Activated CD4-positive, alpha-beta T cell treated with anti-CD3 and anti-CD28 coated beads, Interleukin-2, Interleukin-6, amounts not matched to agents 100 ng/mL and 50 ng/mL, durations not matched to agents 16 hours and 8 hours (primary cell): ENCODE measurements at places on chromosomes 2 and 18.

DNA sequence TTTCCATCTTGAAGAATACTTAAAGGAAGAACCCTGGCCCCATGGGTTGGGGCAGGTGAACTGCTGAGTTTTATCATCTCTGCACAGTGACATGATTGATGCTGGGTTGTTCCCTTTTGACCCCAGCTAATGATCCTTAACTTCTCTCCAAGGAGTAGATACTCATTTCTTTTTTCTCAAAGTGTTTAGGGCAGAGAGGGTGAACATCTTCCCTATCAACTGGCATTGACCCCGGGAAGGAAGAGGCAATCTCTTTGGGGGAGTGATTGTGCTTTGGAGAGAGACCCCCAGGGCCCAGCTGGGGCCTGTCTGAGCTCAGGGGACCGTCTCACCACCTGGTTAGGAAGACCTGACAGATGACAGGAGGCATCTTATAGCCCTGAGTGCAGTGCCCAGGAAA, 190.6 kb downstream of the FHOD3 start:
- no peak for DNase-seq

GRCh38 chr2:64820901-64821300, 167.2 kb upstream of the SERTAD2 start:
- DNase-seq: no peak

- peak; percentile 11 for DNase-seq
These were observed 419.9 kb downstream of the TGIF1 start for GRCh38 chr18:3869848-3870247.

GRCh38 chr18:9961041-9961440, 47.2 kb downstream of the VAPA start:
- DNase-seq: no peak

- DNase-seq: no peak
These were observed 52.0 kb downstream of the DCC start for GRCh38 chr18:52391810-52392559.

DNA sequence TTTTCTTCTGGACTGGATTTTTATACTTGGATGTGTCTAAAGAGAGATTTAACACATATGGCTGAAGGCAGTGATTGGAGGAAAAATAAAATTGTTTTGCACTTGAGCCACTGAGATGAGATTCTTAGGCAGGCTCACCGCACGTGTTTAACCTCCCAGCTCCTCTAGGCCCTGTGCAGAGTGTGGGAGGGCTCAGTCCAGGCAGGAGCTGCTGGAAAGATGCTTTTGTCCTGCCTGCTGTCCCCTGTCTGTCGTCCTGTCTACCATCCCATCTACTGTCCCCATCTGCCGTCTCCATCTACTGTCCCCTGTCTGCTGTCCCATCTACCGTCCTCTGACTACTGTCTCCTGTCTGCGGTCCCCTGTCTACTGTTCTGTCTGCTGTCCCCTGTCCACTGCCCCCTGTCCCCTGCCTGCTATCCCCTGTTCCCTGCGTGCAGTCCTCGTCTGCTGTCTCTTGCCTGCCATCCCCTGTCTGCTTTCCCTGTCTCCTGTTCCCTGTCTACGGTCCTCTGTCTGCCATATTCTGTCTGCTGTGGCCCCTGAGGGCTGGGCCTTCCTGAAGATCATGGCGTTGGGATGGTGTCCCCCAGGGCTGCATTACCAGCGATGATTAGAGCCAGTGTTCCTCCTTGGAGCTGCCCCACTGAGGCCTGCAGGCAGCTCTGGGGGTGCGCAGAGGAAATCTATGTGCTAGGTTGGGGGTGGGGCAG, 43.7 kb upstream of the HS6ST1 start:
- DNase-seq: no peak

DNA sequence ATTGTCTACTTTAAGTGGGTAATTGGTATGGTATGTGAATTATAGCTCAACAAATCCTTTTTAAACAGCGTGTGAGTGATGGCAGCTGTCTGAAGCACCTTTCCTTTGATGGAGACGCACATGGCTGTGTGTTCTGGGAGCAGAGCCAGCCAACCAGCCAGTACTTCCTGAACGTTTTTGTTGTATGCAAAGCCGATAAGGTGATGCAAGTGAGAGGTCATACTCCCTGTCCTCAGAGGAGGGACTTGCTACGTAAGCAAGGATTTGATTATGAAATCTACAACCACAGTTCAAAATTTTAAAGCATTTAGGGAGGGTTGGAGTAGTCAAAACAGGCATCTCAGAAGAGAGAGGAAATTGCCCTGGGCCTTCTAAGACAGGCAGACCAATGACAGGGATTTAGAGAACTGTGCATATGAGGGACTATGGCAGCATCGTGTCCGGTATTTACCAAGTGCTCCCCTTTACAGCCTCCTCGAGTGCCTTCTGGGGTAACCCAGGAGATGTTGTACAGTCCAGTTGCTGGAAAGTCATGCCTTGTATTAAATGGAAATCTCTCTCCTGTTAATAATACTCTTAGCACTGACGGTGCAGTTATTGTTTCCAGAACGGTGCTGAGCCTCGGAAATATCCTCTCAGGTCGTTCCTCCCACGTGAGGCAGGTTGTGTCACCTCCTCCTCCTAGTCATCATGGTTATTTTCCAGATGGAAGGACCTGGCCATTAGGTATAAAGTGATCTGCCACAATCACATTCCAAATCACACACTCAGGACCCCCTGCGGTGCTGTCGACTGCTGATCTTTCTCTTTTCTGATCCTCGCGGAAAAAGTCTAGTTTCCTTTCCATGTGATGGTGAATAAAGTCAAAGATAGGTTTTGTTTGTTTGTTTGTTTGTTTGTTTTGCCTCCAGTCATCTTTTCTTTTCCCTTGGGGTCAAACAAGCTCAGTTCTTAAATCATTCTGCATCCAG, 28.4 kb downstream of the ARHGEF4 start:
- no peak for DNase-seq

DNA sequence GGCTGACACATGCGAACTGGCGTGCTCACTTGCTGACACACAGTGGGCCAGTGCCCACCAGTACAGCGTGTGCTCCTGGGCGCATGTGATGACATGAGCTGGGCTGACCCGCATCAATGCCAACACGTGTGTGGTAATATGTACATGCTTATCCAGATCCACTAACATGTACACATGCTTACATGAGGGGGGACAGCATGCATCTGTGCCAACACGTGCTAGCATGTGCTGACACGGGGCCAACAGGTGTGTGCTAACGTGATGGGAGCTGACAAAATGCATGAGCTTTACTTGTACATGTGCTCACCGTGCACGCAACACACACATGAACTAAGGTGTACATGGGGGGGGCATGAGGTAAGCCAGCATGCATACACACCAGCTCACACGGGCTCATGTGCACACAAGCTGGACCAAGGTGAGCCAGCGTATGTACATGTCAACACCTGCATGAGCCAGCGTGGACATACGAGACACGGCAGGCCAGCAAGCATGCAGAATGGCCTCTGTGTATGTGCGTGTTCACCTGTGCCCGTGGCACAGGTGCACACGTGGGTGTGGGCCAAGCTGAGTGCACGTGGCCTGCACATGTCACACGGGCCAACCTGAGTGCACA, 28.5 kb downstream of the GPC1 start:
- DNase-seq: no peak

DNA sequence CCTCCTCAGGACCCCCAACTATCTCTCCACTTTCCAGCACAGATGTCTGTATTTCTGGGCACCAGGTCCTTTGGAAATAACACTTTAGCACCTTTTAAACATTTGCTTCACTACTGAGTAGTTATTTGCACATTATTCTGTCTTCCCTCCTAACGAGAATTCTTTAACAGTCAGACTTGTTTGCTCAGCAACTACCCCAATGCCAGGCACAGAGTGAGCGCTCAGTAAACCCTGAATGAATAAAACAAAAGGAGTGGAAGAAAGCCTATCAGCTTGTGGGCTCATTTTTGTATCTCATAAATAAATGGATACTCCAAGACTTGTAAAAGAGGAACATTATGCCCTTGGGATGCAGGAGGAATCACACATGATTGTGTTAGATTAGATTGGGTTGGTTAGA, 450.4 kb downstream of the TGIF1 start:
- no peak for DNase-seq

DNA sequence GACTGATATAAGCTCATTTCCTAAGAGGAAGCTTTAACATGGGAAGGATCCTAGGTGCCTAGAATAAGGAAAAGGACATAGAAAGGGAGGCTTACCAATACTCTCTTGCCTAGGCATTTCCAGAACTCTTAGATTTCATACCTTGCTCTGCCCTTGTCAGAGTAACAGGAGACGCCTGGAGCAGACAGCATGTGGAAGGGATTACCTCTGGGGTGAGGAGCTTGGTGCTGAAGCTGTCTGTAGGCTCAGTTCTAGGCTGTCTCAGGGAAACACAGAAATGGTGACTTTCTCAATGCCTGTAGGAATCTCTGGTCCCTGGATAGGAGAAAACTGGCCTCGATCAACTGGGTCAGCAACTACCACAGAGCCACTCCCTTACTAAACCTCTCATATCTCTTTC, 150.0 kb downstream of the SLC4A3 start:
- no peak for DNase-seq

DNA sequence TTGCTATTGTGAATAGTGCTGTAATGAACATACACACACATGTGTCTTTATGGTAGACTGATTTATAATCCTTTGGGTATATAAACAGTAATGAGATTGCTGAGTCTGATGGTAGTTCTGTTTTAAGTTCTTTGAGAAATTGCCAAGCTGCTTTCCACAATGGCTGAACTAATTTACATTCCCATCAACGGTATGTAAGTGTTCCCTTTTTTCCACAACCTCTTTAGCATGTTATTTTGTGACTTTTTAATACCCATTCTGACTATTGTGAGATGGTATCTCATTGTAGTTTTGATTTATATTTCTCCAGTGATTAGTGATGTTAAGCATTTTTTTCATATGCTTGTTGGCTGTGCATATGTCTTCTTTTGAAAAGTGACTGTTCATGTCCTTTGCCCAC, 86.7 kb downstream of the TTC27 start:
- no peak for DNase-seq

- no peak for DNase-seq
These were observed 35.2 kb downstream of the HS1BP3 start for GRCh38 chr2:20615466-20616241.

DNA sequence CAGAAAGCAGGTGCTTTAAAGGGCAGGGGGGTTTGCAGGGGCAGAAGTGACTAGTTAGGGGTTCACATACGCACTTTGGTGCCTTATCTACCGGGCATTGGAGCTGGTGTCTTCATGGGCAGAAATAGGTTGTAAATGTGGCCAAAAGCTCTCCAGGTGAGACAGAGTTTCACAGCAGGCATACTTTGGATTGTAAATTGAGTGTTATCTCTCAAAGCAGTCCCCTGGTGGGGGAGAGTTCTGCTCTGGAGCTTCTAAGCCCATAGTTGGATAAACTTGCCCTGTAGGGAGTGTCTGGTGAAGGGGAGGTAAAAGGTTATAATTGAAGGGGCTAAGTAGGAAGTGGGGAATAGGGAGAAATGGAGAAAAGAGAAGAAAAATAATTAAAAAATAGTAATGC, 43.1 kb downstream of the COL4A3 start:
- DNase-seq: no peak

DNA sequence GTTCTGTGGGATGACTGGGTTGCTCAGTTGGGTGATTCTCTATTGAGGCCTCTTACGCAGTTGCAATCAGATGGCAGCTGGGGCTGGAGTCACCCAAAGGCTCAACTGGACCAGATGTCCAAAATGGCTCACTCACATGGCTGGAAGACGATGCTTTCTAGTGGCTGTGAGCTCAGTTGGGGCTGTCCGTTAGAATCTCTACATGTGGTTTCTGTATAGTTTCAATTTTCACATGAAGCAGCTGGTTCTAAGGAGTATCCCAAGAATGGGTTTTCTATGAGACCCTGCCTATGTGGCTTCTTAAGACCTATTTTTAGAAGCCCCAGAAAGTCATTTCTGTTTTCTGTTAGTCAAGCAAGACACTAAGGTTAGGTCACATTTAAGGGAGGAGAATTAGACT, 4.4 kb downstream of the XRCC5 start:
- DNase-seq: peak; percentile 41
